ENCODE measurements at places on chromosomes 1 and 21.
A peak's percentile ranks its signal among the peaks of the same experiment; 100 is the strongest.

DNA sequence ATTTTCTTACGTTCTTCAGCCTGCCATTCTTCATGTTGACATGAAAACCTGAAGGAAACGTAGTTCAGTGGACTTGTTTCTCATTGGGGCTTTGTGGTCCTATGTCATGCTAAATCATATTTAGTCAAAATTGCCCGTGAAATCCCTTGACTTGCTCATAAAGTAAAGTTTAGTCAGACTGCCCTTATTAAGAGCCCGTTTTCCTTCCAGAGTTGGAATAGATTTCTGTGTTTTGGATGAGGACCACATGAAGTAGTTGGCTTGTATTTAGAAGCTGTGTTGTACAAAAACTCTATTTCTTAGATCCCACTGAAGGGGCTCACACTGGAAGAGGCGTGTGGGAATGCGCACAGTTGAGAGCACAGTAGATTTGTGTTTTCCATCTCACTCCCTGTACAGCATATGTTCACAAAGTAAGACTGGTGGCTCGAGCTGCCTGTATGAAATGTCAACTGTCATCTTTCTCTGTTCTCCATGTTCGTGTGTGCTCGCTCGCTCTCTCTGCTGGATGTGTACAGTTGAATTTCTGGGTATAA, 42.4 kb downstream of the CAMTA1 start:
- DNase-seq: no peak

DNA sequence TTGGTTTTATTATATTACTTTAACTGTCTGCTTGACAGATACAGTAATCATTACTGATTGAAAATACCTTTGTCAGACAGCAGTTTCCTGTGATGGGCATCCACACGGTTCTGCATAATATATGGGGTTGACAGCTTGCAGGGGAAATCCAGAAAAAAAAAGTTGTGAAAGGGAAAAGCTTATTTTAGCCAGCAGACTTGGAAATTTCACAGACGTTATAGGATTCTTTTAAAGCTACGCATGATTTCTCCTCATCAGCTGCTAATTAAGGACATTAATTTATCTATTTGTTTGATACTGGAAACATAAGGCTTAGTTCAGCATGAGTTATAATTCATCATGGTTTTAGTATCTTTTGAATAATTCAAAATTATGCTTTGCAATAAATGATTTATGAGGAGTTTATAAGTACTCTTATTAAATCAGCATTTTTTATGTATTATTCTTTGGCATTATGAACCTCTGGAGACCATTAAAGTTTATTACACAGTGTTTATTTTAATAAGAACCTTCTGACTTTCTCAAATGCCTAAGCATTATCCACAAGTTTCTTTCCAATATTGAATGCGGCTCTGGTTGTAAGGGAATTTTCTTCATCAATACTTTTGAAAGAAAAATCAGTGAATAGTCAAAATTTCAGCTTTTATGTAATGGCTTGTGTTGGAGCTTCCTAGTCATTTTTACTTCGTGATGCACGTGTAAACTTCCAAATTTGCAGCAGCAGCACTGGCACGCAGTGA, 235.3 kb upstream of the KCNK2 start:
- DNase-seq: no peak

DNA sequence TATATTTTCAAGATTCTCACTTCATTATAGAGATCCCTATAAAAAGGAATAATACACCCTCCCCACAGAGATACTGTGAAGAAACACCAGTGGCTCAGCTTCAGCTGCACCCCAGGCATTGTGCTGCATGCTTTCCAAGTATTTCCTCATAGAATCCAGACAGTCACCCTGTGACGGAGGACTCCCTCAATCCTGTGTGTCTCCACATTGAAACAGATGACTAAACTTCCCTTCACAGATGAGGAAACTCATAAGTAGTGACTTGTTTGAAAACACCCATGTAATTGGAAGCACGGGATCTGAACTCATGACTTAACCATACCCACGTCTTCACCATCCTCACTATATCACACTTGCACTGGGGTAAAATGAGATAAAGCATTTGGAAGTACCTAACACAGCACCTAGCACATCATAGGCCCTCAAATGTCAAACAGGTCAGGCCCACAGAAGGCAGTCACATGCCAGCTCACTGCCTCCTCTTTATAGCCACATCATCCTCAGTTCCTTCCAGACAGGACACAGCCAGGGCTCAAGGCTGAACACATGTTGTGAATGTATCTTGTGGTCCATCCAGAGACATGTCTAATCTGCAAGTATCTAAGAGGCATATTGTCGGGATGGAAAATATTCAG, 55.2 kb downstream of the GPR161 start:
- DNase-seq: no peak

GRCh38 chr1:176717066-176717750, 254.2 kb downstream of the PAPPA2 start:
- no peak for DNase-seq

DNA sequence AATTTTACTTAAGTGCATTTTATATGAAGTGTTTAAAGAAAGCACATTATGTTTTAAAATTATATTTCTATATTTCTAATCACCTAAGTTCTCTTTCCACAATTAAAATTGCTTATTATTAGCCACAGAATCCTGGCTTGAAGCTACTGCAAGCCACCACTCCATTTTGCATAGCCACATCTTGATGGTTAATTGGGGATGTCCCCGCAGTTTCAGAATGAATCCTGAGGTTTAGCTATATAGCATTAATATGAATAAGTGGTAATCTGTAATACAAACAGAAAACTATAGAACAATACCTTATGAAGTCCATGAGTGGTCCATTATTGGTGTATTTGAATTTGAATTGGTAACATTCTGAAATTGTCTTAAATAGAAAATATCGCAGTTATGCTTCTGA, 11.6 kb upstream of the GOLPH3L start:
- DNase-seq: no peak

DNA sequence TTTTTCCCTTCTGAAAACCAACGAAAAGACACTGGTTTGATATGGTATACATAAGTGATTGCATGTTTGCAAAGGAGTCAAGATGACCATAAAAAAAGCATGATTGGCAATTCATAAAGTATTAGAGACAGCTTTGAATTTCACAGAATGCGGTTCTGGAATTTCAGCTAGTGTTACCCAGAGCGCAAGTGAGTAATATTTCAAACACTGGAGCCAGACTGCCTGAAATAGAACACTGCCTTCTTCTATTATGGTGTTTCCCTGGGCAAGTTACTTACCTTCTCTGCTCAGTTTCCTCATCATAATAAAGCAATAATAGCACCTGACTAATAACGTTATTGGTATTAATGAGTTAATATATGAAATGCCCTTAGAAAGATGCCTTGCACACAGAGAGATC, 54.7 kb downstream of the NEGR1 start:
- no peak for DNase-seq

DNA sequence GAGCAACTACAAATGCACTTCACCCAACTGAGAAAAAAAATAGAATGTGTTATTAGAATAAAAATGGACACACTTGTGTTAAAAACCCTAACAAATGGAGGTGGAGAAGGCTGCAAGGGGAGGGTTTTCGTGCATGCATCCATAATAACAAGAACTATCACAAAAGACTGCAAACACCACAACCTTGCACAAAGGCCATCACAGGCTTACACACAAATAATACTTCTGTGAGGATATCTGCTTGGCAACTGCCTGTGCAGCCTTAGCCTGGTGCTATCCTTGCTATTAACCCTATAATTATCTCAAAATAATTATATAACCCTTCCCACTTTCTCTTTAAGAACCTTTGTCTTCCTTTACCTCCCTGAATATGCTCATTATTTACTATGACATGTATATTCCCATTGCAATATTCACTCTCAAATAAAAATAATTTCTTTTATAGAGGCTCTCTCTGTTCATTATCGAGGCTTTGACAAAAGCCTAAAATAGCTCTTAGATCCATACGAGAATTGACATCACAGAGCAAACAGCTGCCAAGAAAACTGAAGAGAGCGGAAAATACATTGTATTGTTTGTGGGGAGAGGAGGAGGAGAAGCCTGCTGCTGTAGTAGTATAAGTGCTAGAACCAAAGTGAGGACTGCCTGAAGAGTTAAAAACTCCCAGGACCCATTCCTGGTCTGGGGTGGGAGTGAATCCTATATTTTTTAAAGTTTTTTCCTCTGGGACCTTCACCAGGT, 1768.7 kb downstream of the BRINP3 start:
- peak; percentile 60 for DNase-seq
